ENCODE measurements at places on chromosomes 5 and 9.
A peak's percentile ranks its signal among the peaks of the same experiment; 100 is the strongest.

- DNase-seq: no peak
Observed at GRCh38 chr9:12069366-12069765, 623.8 kb upstream of the TYRP1 start.

GRCh38 chr5:73922875-73923557 is 297.0 kb downstream of the ARHGEF28 start:
- DNase-seq: no peak

DNA sequence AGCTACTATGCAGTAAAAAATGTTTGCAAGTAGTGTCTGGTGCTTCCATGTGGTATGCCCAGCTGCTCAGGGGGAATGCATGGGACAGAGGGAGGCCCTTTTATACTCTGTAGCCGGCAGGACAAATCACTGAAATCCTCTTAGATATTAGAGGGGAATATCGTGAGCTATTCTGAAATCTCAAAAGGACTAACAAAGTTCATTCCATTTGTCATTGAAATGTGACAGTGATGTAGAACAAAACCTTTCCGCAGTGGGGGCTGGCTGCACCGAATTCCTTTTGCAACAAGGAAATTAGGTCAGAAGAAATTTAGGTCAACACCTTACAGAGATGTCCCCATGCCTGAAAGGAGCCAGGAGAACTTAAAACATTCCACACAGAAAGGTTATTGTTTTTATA is 72.4 kb upstream of the MEF2C start:
- no peak for DNase-seq

- no peak for DNase-seq
Observed at GRCh38 chr9:121075251-121076036, 689 bp downstream of the CNTRL start.

- DNase-seq: no peak
Observed at GRCh38 chr5:16909464-16909863, 26.6 kb downstream of the MYO10 start.

DNA sequence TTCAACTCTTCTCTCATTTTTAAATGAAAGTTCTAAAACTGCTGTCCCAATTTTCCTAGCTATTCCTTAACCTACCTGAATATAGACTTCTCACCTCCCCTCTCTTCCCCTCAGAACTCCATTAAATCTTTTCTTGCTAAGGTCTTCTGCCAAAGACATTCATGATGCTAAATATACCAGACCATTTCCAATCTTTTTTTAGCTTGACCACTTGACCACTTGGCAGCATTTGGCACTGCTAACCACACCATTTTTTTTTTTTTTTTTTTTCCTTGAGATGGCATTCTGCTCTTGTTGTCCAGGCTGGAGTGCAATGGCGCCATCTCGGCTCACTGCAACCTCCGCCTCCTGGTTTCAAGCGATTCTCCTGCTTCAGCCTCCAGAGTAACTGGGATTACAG is 3.6 kb upstream of the ZNF131 start:
- no peak for DNase-seq

- no peak for DNase-seq
Observed at GRCh38 chr9:20295555-20295954, 326.7 kb downstream of the MLLT3 start.

- no peak for DNase-seq
Observed at GRCh38 chr5:19584131-19584530, 403.9 kb downstream of the CDH18 start.

DNA sequence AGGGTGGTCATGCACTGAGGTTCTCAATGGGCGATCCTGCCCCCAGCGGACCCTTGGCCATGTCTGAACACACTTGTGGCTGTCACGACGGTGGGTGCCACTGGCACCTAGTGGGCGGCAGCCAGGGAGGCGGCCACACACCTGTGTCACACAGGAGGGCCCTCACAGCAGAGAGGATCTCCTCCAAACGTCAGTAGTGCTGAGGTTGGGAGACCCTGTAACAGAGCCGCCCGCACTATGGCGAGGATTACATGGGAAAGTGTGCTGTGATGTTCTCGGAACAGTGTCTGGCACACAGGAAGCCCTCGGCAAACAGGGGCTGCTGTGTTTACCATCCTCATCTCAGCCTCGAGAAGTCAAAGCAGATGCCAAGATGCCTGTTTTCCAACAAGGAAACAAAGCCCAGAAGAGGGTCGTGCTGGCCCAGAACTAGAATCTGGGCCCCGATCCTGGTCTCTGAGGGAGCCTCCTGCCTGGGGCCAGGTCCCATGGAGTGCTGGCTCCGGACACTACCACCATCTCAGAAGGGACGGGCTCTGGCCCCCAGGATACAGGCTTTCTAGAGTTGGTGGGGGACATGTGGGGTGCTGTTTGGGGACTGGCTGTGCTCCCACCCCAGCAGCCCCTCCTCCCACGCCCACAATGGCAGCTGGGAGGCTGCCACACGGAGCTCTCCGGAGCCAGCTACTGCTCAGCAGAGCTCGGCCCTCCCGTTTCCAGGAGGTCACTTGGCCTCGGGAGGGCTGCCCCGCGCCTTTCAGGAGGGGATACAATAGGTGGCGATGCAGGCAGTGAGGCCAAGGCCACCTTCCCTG is 48.2 kb downstream of the DBH start:
- no peak for DNase-seq

GRCh38 chr5:153655201-153655510 is 164.7 kb downstream of the GRIA1 start:
- peak; percentile 5 for DNase-seq

GRCh38 chr9:93235300-93235960 is 51.5 kb downstream of the WNK2 start:
- no peak for DNase-seq

- no peak for DNase-seq
Observed at GRCh38 chr9:136337416-136338395, 10.4 kb downstream of the GPSM1 start.

GRCh38 chr5:5188376-5189050 is 48.4 kb downstream of the ADAMTS16 start:
- DNase-seq: no peak

GRCh38 chr5:150054569-150054968 is 31.8 kb downstream of the CSF1R start:
- DNase-seq: no peak

DNA sequence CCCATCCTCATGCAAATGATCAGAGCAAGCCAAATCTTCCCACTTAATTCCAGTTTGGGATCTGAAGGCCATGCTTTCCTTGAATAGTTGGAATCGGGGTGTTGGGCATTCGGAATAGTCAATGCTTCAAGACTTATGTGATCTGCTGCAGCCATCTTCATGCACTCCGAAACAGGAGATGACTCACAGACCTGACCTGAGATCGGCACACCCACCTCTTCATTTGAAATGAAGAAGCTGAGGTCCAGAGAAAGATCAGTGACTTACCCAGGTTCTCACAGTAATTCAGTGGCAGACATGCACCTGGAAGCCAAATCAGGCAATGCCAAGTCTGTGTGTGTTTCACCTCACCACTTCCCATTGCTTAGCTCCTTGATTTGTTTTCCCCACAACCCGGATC is 33.0 kb downstream of the FOXD1 start:
- no peak for DNase-seq

DNA sequence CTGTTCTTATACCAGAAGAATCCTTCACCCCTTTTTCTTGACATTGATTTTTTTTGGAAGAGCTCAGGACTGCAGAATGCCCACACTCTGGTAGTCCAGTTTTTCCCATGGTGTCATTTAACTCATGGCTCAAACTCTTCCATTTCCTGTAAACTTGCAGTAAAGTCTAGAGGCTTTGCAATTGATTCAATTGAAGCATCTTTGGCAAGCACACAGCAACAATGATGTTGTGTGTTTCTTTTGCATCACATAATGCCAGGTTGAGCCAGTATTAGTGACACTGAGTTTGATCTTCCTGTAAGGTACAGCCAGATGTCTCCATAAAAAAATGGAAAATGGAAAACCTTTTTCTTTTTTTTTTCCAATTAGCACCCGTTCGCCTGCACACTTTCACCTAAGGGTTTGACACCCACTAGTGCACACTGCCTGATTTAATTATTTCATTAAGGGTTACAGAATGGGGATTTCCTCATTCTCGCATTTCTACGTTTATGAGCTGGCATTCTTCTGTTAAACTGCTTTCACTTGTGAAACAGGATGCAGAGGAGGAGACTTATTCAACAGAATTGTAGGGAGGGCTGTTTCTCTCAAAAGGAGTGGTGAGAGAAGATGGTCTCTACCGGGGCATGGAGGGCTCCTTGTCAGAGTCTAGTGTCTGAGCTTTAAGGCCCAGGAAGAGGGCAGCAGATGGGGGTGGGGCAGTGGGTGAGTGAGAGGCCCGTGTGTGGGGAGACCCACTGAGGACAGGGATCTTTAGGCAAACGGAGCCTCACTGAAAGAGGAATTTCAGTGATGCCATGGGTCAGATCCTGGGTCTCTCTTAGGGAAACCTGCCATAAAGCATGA is 2.2 kb upstream of the S1PR3 start:
- DNase-seq: peak; percentile 34

DNA sequence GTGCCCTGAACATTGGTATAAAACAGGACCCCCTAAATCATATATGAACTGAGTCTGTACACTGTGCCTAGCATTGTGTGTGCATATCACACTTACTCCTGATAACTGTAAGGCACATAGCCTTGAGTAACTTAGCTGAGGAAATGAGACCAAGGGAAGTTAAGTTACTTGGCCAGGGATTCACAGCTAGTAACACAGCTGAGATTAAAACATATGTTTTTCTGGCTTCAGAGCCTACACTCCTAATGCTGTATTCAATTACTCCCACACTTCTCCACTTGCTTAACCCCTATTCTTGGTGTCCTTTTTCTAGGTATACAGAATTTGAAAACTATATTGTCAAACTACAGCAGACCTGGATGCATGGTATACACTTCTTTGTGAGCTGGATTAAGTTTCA is 12.8 kb downstream of the GHR start:
- no peak for DNase-seq

DNA sequence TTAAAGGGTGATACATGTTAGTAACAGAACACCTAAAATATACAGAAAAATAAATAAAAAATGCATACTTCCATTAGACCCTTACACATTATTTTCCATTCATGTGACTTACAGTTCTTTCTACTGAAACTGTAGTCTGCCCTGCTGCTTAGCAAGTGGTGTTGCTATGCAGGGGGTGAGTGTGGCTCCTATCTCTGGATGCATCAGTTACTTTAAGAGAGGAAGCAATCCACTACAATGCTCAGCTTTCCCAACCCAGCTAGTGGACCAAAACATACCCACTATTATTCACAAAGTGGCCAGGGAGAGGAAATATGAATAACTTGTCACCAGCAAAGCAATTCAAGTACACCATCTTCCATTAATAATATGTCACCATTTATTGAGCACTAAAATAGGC is 121.8 kb downstream of the DOCK2 start:
- DNase-seq: no peak

DNA sequence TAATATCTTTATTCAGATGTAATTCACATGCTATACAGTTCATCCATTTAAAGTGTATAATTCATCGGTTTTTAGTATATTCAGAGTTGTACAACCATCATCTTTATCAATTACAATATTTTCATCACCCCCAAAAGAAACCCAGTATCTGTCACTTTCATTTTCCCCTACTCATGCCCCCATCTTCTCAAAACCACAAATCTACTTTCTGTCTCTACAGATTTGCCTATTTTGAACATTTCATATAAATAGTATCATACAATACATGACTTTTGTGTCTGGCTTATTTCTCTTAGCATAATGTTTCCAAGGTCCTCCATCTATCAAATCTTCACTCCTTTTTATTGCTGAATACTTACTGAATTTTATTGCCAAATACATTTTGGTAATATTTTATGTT is 305.1 kb upstream of the SGCD start:
- no peak for DNase-seq

DNA sequence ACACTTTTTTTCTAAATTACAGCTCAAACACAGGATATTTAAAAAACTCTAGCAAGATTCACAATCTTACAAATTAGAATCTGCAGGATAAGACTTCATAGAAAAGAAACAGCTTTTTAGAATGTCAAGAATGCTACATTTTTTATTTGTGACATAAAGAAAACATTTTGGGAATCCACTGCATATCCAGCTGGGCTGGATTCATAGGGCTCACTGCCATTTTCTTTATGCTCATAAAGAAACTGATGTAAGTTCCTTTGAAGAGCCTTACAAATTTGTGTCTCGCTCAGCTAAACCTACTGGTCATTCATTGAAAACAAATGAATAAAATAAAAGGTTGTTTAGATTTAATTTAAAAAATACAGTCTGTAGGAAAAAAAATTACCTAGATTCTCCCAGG is 332.3 kb downstream of the TRPM3 start:
- peak; percentile 10 for DNase-seq

GRCh38 chr9:33239921-33240320 is at the start of gene SPINK4:
SPINK4 (plus strand) TSS chr9:33240167; CDS start chr9:33240209, 42 bp downstream.
- DNase-seq: no peak

- no peak for DNase-seq
Observed at GRCh38 chr5:154355129-154355611, 90.6 kb upstream of the SAP30L start.

- DNase-seq: no peak
Observed at GRCh38 chr9:127897193-127897692, 2.2 kb downstream of the ST6GALNAC6 start.

DNA sequence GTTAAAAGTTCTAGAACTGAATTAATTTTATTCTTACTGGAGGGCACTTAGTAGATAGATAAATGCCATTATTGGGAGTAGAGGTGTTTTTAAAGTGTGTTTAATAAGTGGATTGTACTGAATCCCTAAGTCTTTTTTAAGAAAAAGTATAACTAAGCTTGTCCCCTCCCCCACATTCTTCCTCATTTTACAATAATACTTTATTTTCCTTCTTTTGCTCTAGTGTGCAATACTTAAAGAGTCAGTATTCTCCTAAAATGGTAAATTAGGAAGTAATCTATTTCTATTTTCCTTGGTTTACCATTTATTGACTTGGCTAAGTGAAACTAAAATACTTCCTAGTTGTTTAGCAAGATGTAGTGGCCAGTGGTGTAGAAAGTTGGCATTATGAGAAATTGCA is 11.6 kb downstream of the UBLCP1 start:
- no peak for DNase-seq

DNA sequence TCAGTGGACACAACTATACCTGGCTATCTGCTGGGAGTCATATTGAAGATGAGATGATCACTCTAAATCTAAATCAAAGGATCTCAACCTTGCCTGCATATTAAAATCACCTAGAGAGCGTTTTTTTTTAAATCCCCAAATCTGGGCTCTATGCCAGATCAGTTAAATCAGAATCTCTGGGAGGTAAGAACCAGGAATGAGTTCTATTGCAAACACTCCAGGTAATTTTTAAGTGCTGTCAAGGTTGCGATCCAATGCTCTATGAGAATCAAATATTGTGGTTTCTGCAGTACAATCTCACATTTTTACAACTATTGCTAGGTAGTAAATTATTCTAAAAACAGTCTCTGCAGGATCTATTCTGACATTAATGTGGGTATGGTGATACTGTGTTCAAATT is 202.3 kb upstream of the OR13F1 start:
- DNase-seq: no peak
